ENCODE measurements at places on chromosomes 3 and 15. TPM values are rescaled to one million over a fixed set of nuclear protein-coding genes. Genes with fewer than 3 reads are reported as not detected.

DNA sequence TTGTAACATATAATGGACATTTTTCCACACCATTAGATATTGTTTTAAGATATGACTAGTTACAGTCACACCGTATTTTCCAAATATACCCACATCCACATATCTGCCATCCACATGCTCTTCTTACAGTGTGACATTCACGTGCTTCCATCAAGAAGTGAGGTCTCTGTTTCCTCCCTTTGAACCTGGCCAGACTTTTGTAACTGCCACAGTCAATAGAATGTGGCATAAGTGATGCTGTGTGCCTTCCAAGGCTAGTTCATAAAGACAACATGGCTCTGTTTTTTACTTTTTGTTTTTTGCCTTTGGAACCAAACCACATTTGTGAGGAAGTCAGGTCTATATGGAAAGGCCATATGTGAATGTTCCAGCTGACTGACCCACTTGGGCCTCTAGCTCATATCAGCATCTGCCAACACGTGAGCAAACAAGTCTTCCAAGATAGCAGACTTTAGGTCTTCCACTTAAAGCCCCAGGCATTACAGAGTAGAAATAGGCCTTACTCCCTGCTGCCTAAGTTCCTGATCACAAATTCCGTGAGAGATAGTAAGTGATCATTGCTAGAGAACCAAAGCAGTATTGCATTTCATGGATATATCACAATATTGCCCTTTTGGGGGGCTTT lies 27.1 kb downstream of the EIF1B start:
- no peak for DNase-seq

- DNase-seq: no peak
These were observed 112.3 kb downstream of the CHCHD6 start for GRCh38 chr3:126816298-126816697.

The CNTN3 gene
- total RNA-seq: 18.5 TPM

The C3orf85 gene
- total RNA-seq: not detected

DNA sequence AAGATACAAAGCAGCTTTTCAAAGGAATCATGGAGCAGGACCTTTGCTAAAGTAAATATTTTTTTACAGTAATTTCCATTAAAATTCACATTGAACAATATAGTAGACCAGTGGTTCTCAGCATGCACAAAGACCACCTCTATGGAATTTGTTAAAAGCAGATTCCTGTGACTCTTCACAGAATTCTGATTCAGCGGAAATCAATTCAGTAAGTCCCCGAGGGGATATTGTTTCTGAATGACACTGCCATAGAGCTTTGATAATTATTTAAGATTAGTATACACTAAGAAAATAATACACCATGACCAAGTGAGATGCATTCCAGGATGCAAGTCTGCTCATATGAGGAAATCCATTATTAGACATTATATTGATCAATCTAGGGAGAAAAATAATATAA lies 161.9 kb upstream of the TNIK start:
- DNase-seq: no peak

DNA sequence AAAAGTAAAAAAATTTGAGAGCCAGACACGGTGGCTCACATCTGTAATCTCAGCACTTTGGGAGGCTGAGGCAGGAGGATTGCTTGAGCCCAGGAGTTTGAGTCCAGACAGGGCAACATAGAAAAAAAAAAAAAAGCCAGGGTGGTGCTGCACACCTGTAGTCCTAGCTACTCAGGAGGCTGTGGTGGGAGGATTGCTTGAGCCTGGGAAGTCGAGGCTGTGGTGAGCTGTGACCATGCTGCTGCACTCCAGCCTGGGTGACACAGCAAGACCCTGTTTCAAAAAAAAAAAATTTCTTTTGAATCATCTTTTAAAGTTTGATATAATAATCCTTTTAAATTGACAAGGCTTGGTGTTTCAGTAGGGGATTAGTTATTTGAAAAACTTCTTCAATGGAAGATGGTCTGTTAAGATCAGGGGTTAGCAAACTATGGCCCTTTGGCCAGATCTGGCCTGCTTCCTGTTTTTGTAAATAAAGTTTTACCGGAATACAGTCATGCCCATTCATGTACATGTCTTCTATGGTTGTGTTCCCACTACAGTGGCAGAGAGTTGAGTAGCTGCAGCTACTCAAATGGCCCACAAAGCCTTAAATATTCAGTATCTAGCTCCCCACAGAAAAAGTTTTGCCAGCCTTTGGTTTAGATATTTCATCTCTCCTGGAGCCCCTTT lies 28.9 kb downstream of the CDAN1 start:
- no peak for DNase-seq

DNA sequence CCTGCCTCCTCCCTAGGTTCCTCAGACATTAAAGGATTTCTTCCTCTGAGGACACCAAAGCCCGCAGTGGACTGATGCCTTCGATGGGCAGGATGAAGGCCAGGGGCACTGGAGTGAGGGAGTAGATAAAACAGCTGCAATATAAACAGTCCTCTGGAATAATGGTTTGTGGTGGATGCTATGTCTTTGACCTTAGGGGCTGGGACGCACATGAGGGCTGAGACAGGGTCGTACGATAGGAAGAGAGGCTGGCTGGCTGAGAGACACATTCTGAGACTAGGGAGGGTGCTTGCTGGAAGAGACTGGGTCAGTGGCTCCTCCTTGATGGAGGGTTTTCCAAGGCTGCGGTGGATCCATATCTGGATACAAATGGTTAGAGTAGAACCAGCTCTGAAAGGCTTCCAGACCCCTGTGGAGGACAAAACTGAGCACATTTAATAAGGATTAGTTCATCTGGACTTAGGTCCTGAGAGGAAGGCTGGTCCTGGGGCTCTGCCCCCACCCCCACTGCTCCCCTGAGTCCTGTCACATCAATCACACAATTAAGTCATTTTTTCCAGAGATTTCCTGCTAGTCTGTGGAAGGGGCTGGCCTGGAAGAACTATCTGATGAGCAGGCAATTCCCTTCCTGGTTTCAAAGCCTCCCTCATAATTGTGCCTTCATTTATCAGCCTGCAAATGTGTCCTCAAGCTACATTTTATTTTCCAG lies 15.8 kb downstream of the TBC1D21 start:
- no peak for DNase-seq

DNA sequence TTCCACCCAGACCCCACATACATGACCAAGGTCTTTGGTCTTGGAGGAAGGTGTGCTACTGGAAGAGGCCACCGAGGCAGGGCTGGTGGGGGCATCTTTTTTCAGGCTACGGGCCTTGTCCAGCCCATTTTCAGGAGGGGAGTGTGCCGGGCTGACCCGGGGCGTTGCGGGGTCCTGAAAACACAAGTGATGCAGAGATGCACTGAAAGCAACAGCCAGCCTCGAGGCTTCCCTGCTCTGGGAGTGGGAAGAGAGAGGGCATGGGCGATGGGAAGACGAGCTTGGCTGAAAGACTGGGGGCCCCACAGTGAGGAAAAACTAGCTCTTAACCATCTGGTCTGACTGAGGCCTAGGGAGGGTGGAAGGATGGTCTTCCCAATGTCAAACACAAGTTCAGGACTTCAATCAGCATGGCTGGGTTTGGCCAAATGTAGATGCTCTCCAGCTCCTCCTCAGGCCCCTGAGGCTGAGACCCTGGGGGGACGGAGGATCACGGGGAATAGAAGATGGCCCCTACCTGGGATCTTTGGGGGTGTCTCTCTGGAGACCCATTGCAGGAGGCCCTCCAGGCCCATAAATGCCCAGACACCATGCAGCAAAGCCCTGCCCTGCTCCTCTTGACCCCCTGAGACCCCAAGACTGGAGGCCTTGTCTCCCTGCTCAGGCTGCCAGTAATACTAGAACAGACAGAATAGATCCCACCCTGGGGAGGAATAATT lies 38.9 kb downstream of the TLE3 start:
- DNase-seq: no peak

The SOX14 gene
- total RNA-seq: not detected

The PAQR9 gene
- not detected for total RNA-seq

The MYL3 gene
- not detected for total RNA-seq

The PLOD2 gene
- 330 TPM for total RNA-seq
